Hindlimb muscle (tissue), 1 donor: ENCODE measurements at places on chromosomes 5 and 9. TPM values are rescaled to one million over a fixed set of nuclear protein-coding genes. Genes with fewer than 3 reads are reported as not detected.

BRINP1 gene
- polyA plus RNA-seq, result 0.12 TPM

DNA sequence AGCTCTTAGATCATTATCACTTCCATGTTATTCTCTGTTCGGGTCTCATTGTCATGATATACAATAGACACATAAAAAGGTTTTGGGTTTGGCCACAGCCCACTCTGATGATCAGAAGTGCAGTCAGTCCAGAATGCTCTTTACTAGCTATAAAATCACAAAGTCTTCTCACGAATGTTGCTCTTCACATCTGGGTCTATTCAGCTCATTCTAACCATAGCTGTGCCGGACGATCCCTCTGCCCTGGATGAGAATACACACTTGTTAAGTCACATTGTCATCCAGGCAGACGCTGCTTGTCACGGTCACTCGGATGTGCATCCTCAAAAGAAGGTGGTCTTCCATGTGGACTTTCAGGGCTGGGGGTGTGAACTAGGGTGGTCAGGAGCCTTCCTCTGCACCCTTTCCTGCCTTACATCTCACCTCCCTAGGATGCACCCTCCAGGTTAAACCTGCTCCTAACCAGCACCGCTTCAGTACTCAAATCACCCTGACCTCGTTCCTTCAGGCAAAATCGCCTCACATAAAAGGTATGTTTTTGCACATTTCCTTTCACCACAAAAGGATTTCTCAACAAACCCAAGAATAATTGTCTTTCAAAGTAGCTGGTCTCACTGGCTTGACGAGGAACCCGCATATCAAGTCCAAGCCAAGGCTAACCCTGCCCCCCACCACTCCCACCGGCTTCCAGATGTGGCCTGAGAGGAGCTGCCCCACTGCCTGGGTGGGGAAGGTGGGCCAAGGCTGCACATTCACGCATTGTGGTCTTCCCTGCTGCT lies 21.9 kb downstream of the ANKH start:
- no peak for DNase-seq

IFNA17 gene
- not detected for polyA plus RNA-seq

DNA sequence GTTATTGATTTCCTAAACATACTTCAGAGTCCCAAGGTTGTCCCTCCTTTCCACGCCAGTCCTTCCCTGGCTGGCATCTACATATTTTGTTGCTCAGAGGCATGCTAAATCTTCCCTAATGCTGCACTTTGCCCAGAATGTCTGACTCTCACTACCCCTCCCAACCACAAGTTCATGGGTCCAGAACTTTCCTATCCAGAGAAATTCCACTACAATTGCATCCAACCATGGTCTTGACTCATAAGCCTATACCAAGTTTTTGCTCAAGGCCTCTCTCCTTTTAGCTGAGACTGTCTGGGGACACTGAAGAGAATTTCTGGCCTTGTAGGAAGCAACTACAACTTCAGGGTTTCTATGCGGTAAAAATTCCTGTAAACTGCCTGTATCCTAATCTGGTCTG lies 206.3 kb downstream of the BNC2 start:
- DNase-seq, result no peak

DNA sequence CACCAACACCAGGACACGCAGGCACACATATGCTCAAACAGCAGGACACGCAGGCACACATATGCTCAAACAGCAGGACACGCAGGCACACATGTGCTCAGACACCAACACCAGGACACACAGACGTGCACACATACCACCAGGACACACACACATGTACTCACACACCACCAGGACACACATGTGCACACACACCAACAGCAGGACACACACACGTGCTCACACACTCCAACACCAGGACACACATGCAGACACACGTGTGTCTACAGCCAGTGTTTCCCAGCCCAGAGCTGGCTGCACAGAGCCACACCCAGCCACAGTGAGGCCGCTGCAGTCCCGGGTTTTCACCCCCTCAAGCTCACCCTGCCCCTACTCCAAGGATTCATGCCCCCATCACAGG lies 25.0 kb upstream of the SLC12A7 start:
- DNase-seq, result no peak

- no peak for DNase-seq
These were observed at the start of gene GLT6D1 for GRCh38 chr9:135639196-135639595. Gene GLT6D1, minus strand, starts transcription at chr9:135639540. Its CDS starts 353 bp downstream, at chr9:135639187.

GRCh38 chr5:65893749-65894430 lies 32.5 kb upstream of the ERBIN start:
- no peak for DNase-seq

GRCh38 chr9:132108728-132109127 lies 29.1 kb upstream of the MED27 start:
- no peak for DNase-seq

NR2F1-AS1 gene
- 2.7 TPM for polyA plus RNA-seq

GRCh38 chr5:38557308-38557710 lies 863 bp upstream of the LIFR start:
- DNase-seq, result no peak

PCDHB10 gene
- polyA plus RNA-seq, result 5.3 TPM

LCN9 gene
- not detected for polyA plus RNA-seq

PCDHB6 gene
- polyA plus RNA-seq, result 2.4 TPM

DNA sequence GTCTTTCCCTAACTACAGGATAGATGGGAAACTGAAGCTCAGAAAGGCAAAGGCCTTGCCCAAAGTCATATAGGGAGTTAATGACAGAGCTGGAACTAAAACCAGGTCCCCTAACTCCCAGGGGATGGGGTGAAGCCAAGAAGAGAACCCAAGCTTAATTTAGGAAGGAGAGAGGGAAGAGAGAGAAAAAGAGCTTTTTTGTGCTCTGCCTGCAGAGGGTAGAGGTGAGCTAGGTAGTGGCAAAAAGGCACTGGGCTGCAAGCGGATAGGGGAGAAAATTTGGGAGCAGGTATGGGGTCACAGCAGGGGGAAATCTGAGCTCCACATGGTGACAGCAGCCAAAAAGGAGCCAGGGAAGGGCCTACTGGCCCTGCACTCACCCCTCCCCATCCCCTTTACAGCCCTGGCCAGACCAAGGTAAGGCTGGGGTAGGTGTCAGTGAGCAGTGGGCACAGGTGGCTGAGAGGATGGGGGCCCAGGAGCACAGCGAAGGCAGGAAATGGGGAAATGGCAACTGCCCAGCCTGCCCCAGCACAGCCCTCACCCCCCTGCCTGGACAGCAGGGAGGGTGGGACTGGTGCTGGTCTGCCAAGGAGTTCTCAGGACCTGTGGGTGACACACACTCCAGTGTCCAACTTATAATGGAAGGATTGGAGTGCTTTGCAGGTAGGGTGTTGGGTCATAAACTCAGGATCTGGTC lies 3.3 kb downstream of the ENHO start:
- DNase-seq, result no peak

DNA sequence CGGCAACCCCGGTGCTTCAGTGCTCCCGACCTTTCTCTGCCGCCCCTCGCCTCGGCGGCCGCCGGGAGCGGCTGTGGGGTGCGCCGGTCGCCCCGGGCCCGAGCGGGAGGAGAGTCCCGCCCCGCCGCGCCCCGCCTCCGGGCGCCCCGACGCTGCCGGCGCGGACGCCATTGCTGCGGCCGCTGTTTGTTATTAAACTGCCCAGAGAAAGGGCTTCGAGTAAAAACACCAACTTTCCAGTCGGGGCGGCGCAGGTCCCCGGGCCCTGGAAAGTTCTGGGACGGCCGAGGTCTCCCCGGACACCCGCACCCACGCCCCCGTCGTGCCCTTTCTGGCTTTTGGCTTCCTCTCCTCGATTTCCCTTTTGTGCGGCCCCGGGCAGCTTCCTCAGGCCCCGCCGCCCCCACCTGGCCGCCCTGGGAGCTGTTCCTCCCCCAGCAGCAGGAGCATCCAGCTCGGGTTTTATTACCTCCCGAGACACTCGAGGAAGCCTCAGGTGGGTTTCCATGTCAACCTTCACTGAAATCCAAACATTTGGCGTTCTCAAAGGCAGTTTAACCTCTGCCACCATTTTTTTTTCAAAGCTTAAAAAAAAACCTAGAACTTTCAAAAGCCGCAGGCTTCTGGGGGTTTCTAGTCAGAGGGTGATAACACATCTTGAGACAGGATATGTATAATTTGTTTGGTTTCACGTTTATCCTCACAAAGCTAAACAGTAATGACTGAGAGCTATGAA lies 334.4 kb downstream of the CWC27 start:
- DNase-seq, result peak; percentile 58

- no peak for DNase-seq
These were observed 31.9 kb upstream of the IL12B start for GRCh38 chr5:159362220-159362619.

ST8SIA4 gene
- polyA plus RNA-seq, result 6.7 TPM

DNA sequence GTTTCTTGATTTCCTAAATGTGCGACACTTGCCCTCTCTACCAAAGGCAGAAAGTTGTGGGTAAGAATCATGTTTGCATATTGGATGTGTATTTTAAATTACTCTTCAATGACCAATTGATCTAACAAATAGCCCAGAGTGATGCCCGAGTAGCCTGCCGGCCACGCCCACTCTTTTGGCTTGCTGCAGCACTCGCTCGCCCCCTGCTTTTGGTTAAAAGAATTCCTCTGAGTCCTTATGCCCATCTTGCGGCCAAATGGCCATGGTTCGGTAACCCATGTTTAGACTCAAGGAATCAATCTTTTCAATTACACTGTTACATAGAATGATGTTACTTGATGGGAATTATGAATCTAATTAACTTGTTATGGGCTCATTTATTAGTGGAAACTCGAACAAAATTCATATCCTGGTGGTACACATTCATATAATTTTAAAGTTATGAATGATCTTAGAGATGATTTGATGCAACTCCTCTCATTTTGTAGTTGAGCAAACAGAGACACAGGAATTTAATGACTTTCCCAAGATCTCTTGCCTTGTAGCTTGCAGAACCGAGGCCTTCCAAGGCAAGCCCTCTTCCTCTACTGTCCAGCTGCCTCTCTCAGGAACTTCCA lies 36.5 kb downstream of the PPIC start:
- DNase-seq, result no peak

GRCh38 chr5:173454361-173454735 lies 126.1 kb upstream of the STC2 start:
- no peak for DNase-seq

OLFML2A gene
- 175 TPM for polyA plus RNA-seq

RANBP17 gene
- polyA plus RNA-seq, result 8.2 TPM

TMEM215 gene
- 1.4 TPM for polyA plus RNA-seq

DNA sequence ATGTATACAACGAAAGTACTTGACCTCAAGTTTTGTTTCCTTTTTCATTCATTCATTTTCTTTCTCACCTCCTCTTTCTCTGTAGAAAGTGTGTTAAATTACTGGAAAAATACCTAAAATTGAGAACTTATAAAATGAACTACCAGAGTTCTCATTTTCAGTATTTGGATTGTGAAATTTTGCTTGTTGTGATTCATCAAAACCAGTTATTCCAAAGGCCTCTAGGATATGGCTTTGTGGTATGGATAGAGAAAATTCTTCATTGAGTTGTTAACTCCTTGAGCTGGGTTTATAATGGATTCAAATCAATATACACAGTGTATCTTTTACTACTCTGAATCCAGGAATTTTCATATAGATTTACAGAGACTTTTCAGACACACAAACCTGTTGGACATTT lies 287.6 kb downstream of the KDM4C start:
- DNase-seq, result no peak

- no peak for DNase-seq
These were observed 79.2 kb upstream of the ABCA1 start for GRCh38 chr9:105007143-105007542.

DNA sequence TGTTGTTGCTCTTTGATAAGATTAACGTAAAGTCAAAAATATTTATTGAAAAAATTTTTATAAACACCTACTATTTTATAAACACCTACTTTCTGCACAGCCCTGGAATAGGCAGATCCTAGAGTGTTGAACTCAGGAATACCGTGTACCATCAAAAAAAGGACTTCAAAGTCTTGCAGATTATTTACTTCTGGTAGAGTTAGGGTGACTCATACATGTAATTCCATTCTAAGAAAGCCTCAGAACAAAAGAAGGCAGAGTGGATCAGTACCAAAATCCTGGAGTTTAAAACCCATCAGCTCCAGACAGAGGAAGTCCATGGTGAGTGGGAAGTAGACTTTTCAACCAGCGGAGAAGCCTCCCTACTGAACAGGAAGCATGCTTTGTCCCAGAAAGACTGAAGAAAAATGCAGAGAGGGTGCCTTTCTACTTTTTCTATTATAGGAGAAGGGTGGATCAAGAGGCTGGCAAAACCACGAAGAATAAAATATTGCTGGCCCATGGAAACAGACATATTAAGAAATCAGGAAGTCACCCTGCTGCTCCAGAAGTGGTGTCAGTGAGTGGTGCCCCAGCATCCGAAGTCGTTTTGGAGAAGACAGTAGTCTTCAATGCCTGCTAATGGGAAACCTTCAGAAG lies 45.1 kb upstream of the DAB2 start:
- DNase-seq, result no peak

- no peak for DNase-seq
These were observed 12.9 kb downstream of the RALGDS start for GRCh38 chr9:133107961-133108793.

RGS7BP gene
- polyA plus RNA-seq, result 15.2 TPM

DNA sequence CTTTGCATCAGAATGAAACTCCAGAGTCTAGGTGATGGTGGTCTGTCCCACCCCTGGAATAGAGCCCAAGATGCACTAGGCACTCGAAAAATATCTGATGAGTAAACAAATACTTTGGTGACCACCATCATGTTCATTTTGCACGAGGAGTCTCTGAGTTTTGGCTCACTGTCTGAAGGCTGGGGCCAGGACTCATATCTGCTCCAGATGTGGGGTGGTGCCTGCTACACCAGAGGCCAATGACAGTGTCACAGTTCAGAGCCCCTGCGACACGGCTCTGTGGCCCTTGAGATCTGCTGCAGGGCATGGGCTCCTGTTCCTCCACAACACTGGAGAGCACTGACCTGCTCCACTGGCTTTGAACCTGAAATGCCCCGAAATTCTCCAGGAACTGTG lies 164.6 kb downstream of the ROR2 start:
- DNase-seq, result no peak

DNA sequence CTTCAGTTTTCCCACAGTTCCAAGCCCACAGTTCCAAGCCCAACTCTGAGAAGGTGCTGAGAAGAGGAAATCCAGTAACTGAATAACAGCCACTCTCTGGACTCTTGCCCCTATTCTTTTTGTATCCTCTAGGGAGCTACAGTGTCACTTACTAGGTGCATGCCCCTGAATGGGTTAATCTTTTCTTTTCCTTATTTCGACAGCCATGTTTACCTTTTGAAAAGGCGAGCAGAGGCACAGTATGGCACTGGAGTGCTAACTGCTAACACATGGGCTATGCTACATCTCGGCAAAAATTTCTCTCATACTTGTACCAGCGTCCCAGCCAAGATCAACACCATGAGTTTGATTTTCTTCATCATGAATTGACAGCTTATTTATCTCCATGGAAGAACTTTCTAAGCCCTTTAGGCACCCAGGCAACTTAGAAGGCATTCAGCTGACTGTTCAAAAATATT lies 222.6 kb downstream of the EBF1 start:
- DNase-seq, result no peak

SLC45A2 gene
- 0.65 TPM for polyA plus RNA-seq

DNA sequence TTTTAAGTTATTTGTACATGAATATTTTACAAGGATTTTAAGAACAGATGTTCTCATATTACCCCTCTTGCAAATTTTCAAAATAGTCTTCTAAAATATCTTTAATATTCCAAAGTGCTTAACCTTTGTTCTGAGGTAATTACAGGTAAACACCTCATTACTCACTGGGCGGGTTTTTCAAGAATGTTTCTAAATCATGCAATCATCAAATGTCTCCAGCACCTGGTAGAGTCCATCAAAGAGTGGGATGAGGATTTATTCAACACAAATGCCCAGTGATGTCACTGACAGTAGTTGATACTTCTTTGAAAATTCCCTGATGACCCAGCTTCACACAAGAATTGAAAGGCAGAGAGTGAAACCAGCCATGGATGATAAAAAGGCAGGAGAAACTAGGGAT lies 114.4 kb downstream of the SEC61B start:
- no peak for DNase-seq

RABEPK gene
- 14.1 TPM for polyA plus RNA-seq

- DNase-seq, result peak; percentile 50
These were observed 295.5 kb upstream of the CLINT1 start for GRCh38 chr5:158154226-158155005.
